SK-N-SH (cell line): ENCODE measurements at places on chromosomes 2 and 18. TPM values are rescaled to one million over a fixed set of nuclear protein-coding genes. Genes with fewer than 3 reads are reported as not detected.
A peak's percentile ranks its signal among the peaks of the same experiment; 100 is the strongest.

Gene NOL4
- polyA plus RNA-seq: 0.07 and 0.49 TPM in 2 replicates

Gene DCC
- 0.20 and 0.34 TPM in 2 replicates for polyA plus RNA-seq

Gene MEP1B
- polyA plus RNA-seq: not detected in 2 replicates

Gene REEP1
- polyA plus RNA-seq: 0.13 TPM in 2 replicates

Gene SLC20A1
- polyA plus RNA-seq: 56.3 and 62.0 TPM in 2 replicates

Gene C2orf72
- 0.32 and 0.35 TPM in 2 replicates for polyA plus RNA-seq

Gene MAP3K19
- polyA plus RNA-seq: not detected in 2 replicates

Gene AP1S3
- 4.8 and 6.1 TPM in 2 replicates for polyA plus RNA-seq

Gene SYT4
- polyA plus RNA-seq: 0.44 and 1.3 TPM in 2 replicates

DNA sequence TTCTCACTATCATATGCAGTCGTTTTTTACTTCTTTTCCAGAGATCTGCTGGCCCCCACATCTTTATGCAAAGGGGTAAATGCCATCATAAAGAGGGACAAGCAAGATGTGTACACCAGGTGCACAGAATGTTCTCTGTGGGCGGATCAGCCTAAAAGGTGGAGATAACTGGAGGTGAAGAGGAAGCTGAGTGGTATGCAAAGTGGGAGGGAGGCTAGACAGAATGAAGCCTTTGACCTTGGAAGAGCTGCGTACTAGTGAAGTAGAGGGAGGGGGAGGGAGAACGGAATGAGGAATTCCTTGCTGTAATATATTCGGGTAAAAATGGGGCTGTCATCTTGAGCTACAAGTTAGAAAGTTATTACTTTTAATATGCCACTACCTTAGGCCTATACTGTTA is 287.5 kb upstream of the VRK2 start:
- DNase-seq: no peak
- H3K4me1 ChIP-seq: no peaks in the 10 kb centered on the region
- no peak overlapping the region for H3K27ac ChIP-seq
- no peak overlapping the region for H3K4me3 ChIP-seq
- no peaks in the 10 kb centered on the region for H3K36me3 ChIP-seq

DNA sequence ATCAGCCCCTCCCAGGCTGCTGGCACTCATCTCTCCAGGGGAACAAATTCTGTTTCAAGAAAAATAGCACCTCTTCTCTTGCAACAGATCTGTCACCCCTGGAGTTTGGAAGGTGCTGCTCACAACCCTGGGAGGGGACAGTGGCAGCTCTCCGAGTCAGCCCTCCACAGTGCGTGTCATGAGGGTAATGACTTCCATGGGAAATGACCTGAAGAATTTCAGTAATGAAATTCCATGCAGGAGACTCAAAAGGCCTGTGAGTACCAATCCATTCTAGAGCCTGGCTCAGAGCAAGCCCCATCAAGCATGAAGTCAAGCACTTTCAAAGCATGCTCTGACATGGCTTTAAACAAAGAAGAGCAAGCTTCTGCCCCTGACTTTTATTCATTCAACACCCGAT is 276.3 kb upstream of the PARD3B start:
- H3K4me1 ChIP-seq: no peaks in the 10 kb centered on the region
- DNase-seq: no peak
- H3K27ac ChIP-seq: no peak overlapping the region

DNA sequence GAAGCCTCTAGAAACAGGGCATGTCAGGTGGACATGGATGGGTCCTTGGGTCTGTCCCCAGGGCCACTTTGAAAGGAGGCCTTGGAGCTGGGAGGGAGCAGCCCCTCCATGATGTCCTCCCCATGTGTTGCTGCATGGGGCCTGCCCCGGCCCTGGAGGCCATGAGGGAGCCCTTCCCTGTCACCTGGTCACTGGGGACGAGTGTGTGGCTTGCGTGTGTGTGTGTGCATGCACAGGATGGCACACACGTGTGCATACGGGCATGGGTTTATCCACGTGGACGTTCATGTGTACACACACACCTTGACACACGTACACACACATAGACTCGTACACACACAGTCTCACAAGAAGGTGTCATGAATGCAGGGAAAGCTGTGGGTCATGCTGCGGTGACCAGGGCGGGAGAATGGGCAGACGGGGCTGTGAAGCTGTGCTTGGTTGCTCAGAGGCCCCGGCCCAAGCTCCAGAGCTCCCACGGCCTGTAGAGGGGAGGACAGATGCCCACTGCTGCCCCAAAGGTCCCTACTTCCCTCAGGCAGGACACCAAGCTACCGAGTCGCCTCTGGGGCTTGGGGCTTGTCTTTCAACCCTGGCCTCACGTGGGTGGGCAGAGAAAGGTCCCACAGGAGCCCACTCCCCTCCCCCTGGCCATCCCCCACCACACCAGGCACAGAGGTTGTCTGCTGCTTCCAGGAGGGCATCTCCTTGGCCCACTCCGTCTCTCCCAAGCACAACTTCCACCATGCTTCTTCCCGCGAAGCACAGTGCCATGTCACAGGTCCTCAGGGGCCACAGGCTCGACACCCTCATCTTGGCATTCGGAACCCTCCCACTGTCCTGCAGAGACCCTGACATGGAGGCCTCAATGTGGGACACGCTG is 42.3 kb upstream of the GPC1 start:
- peak; percentile 16 for DNase-seq
- H3K4me1 ChIP-seq: no peaks in the 10 kb centered on the region
- H3K4me3 ChIP-seq: no peak overlapping the region
- H3K27ac ChIP-seq: no peak overlapping the region

DNA sequence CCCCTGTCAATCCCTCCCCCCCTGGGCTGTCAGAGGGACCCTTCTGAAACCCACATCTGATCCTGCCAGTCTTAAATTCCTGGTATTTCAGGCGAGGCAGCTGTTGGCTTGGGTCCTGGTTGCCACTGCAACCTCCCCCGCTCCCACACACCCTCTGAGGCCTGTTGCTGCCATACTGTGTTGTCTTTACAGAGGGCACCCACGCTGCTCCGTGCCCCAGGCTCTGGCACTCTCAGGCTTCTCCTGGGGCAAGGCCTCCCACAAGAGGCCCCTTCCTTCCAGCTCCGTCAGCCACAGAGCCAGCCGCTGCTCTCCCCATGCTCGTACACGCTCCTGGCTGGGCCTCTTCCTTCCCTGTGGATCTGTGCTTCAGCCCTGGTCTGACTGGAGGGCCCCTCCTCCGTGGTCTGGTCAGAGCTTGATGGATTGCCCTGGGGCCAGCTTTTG is 8.6 kb downstream of the CABLES1 start:
- peaks cover 20% of the 10 kb centered on the region; the same call in 1 of the 2 replicates for H3K4me1 ChIP-seq
- H3K27me3 ChIP-seq: no peaks in the 10 kb centered on the region
- H3K27ac ChIP-seq: peak overlapping the region; percentile 91
- H3K4me3 ChIP-seq: no peak overlapping the region

DNA sequence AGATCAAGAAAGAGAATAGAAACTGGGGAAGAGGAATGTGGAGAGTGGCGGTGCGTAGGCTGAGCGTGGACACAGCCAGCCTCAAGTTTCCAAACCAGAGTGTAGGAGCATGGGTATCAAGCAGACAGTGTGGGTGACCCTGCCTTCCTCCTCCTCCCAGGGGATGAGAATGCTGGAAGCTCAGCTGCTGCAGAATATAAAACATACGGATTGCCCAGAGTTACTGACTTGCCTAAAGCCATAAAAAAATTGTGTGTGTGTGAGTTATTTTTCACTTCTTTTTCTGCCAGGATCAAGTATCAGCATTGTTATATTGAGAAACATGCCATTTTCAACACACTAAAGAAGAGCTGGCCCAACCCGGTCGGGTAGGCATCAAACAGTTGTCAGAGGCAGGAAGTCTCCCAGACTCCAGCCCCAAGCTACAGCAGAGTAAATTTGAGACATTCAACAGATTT is 333.3 kb upstream of the ACVR2A start:
- H3K36me3 ChIP-seq: no peaks in the 10 kb centered on the region
- H3K27ac ChIP-seq: no peak overlapping the region
- DNase-seq: no peak
- no peaks in the 10 kb centered on the region for H3K4me1 ChIP-seq
- no peak overlapping the region for H3K4me3 ChIP-seq
- no peaks in the 10 kb centered on the region for H3K27me3 ChIP-seq

DNA sequence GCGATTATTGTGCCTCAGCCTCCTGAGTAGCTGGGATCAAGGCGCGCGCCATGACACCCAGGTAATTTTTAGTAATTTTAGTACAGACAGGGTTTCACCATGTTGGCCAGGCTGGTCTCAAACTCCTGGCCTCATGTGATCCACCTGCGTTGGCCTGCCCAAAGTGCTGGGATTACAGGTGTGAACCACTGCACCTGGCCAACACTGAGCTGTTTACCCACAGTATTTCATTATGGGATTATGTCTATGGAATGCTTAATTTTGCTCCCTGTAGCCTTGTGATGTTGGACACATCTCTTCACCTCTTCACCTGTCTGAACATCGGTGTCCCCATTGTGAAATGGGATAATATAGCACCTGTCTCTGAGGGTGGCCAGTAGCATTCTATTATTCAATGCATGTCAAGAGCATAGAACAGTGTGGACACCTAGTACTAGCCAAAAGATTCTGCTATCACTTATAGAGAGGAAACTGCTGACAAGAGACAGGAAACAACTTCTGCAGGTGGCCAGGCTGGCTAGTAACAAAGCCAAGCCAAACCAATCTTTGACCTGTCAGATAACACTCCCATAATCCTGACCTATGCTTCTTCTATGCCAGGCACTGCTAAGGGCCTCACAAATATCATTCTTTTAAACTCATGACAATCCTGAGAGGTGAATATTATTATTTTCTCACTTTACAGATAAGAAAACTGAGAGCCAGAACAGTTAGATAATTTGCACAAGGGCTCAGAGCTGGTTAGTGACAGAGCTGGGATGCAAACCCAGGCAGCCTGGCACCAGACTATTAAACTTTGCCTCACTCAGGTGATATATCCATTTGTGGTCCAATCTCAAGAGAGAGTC is 29.4 kb upstream of the REEP1 start:
- H3K36me3 ChIP-seq: no peaks in the 10 kb centered on the region
- no peak for DNase-seq
- no peak overlapping the region for H3K27ac ChIP-seq

DNA sequence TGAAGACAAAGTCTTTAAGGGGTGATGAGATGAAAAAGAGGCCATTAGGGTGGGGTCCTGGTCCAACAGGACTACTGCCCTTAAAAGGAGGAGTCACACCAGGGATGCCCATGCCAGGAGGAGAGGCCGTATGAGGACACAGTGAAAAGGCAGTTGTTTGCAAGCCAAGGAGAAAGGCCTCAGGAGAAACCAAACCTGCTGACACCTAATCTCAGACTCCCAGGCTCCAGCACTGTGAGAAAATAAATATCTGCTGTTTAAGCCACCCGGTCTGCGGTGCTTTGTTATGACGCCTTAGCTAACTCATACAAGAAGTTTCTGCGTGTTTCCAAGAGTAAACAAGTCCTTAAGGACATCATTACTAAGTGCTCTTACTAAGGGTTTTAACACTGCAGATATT is 93.6 kb downstream of the DNER start:
- no peaks in the 10 kb centered on the region for H3K27me3 ChIP-seq
- no peak overlapping the region for H3K4me3 ChIP-seq
- H3K27ac ChIP-seq: no peak overlapping the region
- no peak for DNase-seq
- H3K36me3 ChIP-seq: no peaks in the 10 kb centered on the region

DNA sequence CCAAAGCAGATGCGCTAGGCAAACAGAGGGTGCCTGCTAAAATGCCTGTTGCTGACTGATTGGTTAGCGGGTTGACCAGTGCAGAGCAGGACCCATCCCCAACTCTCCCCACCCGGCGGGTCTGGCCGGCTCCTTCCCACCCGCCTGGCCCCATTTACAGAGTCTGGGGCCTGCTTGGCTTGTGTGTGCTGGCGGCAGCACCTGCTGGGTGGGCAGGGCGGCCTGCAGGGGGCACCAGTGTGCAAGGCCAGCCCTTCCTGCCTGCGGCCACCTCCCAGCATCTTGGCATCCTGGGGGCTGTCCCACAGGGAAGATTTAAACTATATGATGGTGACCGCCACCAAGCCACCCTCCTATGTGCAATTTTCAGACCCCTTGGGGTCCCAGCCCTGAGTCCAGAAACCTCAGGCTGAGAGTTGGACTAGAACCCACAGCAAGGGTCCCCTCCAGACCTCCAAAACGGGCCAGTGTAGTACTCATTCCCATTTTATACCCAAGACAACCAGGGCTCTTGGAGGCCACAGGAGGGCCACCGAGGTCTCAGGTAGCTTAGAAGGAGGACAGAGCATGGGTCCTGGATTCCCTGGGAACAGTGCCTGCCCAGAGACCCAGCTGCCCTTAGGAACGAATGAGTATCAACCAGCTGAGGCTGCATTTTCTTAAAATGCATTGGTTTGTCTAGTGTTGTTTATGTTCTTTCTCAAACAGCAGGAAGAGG is 173.6 kb downstream of the SMAD7 start:
- no peaks in the 10 kb centered on the region for H3K27me3 ChIP-seq
- H3K36me3 ChIP-seq: peaks cover 7% of the 10 kb centered on the region
- peak; percentile 90 for DNase-seq
- H3K27ac ChIP-seq: peak overlapping the region; percentile 58
- no peak overlapping the region for H3K4me3 ChIP-seq

GRCh38 chr2:43796206-43796605 is 22.4 kb downstream of the DYNC2LI1 start:
- no peaks in the 10 kb centered on the region for H3K4me1 ChIP-seq
- no peak overlapping the region for H3K27ac ChIP-seq
- no peak overlapping the region for H3K4me3 ChIP-seq
- no peaks in the 10 kb centered on the region for H3K27me3 ChIP-seq
- peaks cover 34% of the 10 kb centered on the region for H3K36me3 ChIP-seq

DNA sequence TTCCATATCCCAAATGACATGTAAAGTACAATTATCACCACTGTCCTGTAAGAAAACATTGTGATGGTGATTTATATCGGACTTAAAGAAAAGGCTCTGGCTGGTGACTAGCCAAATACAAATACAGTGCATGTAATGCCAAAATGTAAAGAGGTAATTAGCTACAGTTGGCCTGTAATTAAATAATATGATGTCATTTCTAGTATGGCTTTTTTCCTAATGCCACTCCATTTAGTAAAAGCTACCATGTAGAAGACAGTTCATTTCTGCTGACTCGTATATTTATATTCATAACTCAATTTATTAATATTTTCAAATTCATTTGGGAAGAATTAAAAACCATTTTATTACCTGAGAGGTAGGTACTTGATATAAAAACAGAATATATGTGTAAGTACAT is 815.7 kb downstream of the ERBB4 start:
- no peaks in the 10 kb centered on the region for H3K4me1 ChIP-seq
- H3K36me3 ChIP-seq: no peaks in the 10 kb centered on the region
- no peak overlapping the region for H3K27ac ChIP-seq
- H3K4me3 ChIP-seq: no peak overlapping the region
- peak; percentile 41 for DNase-seq

GRCh38 chr2:232309592-232309991 is 69.0 kb upstream of the ALPP start:
- H3K36me3 ChIP-seq: peaks cover 2% of the 10 kb centered on the region
- H3K27ac ChIP-seq: no peak overlapping the region
- no peaks in the 10 kb centered on the region for H3K27me3 ChIP-seq
- no peak for DNase-seq

DNA sequence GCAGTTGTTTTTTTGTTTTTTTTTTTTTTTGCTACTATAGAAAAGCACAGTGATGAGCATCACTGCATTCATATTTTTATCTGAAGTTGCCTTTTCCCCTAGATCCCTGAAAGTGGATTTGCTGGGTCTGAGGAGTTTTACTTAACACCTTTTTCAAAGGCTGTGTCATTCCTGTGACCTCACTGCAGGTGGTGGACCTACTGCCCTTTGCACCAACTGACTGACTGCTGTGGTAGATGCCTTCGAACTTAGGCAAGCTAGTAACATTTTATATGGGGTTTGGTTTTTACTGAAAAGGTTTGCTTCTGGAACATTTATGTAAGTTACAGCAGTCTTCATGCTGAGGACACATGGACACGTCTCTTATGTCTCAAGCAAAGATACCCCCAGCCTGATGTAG is 36.2 kb downstream of the SPTBN1 start:
- H3K27me3 ChIP-seq: no peaks in the 10 kb centered on the region
- DNase-seq: no peak
- no peak overlapping the region for H3K4me3 ChIP-seq
- H3K27ac ChIP-seq: no peak overlapping the region
- H3K36me3 ChIP-seq: peaks cover 1% of the 10 kb centered on the region
- H3K4me1 ChIP-seq: peaks cover 10% of the 10 kb centered on the region; the same call in 1 of the 2 replicates
